NCI-H187 (cell line): ENCODE measurements at places on chromosomes 12 and 14.

GRCh38 chr14:64826333-64826732 lies 53.4 kb downstream of the SPTB start:
- no peak for DNase-seq

DNA sequence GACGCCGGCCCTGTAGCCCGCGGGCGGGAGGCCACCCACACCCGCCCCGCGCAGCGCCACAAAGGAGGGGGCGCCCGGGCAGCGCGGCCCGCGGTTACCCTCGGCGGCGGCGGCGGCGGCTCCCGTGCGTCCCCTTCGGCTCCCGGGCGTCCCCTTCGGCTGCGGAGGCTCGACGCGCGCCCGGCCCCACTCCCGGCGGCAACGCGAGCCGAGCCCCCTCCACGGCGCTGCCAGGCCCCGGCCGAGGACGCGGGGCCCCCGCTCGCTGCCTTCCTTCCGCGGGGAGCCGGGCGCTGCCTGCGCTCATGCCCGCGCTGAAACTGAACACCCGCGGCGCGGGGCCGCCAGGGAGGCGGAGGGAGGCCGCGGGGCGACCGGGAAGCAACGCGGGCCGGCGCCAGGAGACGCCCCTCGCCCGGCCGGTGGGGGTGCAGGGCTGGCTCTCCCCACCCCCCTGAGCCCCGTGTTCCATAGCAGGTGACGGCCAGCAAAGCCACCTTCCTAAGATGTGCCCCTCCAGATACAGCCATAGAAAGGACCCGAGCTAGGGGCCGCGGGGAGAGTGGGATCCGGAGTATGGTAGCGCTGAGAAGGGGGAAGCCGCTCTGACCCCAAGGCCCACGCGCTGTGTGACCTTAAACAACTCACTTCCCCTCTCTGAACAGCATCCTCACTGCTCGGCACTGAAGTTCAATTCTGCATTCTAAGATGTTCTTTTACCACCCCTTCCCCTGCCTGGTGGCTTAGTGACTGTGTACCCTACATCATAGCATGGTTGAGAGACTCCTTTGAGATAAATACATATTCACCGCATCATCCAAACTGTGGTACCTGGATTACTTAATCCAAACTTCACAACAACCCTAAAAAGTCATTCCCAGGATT lies 42.8 kb downstream of the KDM2B start:
- DNase-seq: no peak

DNA sequence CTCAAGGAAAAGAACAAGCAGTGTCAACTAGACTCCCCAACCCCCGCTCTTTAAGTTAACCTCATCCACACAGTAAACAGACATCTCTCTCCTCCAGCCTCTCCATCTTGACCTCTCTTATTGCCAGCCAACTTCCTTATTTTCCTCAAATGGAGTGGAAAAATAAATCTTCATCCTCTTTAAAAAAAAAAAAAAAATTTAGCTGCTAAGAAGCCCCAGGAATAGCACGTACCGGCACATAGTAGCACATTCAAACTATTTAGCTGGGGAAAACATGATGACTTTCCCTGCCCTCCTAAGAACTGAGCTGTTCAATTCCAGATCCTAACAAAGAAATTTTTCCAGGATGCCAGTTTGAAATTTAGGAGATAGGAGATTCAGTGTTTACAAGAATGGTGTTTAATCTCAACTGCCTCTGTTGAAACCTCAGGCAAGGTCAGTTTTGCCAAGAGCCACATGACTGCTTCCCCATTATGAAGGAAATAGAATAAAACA lies 90.8 kb downstream of the EPS8 start:
- DNase-seq: no peak

DNA sequence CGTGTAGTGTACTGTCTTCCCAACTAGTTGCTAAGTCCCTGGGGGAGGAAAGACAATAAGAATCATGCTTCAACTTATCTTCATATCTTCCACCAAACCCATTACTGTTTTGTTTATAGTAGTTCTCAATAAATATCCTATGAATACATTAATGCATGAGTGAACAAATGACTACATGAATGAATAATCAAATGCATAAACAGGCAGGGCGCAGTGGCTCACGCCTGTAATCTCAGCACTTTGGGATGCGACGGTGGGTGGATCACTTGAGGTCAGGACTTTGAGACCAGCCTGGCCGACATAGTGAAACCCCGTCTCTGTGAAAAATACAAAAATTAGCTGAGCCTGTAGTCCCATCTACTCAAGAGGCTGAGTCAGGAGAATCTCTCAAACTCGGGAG lies 32.1 kb upstream of the NR2C1 start:
- DNase-seq: no peak

GRCh38 chr14:95463171-95463901 lies 53.1 kb downstream of the SYNE3 start:
- DNase-seq: no peak

GRCh38 chr12:33825442-33825841 lies 196.9 kb upstream of the ALG10 start:
- DNase-seq: no peak

DNA sequence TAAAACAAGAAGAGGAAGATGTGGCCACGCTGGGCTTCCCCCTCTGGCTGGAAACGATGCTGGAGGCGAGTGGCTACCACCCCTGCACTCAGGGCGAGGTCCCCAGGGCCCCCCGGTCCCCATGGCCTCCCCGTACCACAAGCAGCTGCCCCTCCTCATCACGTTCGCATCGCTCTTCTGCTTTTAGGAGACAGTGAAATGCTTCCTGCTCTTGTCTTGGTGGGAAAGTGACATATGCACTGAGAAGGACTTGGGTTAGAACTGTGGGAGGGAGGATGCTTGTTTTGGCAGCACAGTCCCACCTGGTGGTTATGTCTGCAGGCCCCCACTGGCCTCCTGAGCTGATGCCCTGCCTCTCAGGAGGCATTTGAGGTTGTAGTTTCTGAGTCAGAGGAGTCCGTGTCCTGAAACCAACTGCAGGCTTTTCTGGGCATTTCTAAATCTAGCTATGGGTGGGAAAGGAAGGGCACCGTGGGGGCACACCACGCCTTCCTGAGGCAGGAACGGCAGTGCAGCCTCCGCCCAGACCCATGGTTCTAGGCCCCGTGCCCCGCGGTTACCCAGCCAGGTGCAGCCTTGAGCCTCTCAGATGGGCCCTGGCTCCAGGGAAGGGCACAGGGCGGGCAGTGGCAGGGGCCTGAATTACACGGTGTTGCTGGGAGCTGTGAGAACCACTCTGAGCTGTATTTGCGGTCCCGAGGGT lies 139.3 kb downstream of the ADGRD1 start:
- no peak for DNase-seq

- DNase-seq: no peak
These were observed 67.2 kb downstream of the KDM2B start for GRCh38 chr12:121513464-121514183.

- no peak for DNase-seq
These were observed 40.9 kb downstream of the INTS13 start for GRCh38 chr12:26896913-26897312.

DNA sequence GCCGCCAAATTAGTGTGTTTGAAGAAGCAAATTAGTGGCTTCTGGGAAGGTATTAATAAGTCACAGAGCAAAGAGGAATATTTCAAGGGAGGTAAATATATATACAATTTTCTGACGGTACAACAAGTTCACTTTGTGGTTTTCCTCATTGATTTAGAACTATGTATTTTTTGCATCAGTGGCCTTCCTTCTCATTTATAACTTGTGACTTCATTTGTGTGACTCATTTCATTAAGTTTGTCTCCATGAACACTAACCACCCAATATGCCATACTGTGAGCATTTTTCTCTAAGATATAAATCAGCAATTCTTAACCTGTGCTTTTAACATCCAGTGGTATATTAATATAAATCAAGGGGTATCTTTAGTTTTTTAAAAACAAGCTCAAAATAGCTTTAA lies 29.3 kb upstream of the ARHGAP5 start:
- DNase-seq: no peak

GRCh38 chr14:25322784-25323183 lies 272.8 kb upstream of the STXBP6 start:
- no peak for DNase-seq

GRCh38 chr12:114895827-114896226 lies 211.9 kb upstream of the TBX3 start:
- DNase-seq: no peak

- no peak for DNase-seq
These were observed 8.9 kb upstream of the ACVR1B start for GRCh38 chr12:51942501-51943000.

DNA sequence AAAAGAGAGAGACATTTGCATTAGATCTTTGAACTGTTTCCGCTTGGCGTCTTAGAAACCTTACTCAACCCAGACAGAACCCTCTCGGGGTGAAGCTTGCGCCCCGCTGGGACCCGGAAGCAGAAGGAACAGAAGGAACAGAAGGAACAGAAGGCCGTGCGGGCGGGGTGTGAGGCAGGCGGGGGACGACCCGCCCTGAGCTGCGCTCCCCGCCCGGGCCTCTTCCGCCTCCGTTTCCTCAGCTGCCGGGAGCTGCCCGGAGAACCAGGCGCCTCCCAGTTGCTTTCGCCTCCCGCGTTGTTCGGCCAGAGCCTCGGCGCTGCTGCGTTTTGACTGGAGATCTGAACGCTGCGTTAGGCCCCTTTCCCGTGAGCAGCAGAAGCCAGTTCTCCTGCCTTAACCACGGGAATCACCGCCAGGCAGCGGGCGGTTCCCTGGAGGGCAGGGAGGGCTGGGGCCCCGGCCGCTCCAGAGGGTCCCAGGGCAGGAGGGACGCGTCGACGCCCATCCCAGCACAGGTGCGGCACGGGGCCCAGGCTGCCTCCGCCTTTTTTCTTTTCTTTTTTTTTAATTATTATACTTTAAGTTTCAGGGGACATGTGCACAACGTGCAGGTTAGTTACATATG lies 19.3 kb upstream of the MMP17 start:
- no peak for DNase-seq

DNA sequence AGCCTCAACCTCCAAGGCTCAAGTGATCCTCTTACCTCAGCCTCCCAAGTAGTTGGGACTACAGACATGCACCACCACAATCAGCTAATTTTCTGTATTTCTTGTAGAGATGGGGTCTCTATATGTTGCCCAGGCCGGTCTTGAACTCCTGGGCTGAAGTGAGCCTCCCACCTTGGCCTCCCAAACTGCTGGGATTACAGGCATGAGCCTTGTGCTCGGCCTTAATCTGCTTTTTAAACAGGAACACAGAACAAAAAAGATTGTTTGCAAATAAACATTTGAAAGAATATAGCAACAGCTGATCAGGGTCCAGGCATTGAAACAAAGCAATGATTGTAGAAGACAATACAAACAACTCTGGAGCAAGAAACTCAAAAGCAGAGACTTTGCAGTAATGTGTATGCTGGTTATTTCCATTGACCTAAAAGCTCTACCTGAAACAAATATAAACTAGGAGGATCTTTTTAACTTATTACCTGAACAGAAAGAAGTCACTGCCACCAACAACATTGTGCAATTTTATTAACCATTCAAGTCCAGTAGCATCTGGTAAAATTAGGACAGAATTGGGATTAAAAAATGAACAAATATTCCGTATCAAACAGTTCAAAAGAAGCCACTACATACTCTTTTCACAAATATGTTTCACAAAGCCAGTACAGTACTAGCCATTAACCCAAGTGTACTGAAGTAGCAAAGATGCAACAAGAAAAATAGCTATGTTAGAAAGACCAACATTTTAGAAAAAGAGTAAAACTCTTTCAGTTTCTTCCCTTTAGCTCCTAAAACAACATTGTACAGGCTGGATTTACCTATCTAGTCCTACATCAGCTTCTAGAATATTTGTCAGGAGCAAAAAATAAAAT lies 14.2 kb downstream of the AMN1 start:
- no peak for DNase-seq

GRCh38 chr12:120013659-120014380 lies 24.8 kb downstream of the BICDL1 start:
- no peak for DNase-seq

- no peak for DNase-seq
These were observed 2.1 kb downstream of the ATP2B1 start for GRCh38 chr12:89706551-89706950.

DNA sequence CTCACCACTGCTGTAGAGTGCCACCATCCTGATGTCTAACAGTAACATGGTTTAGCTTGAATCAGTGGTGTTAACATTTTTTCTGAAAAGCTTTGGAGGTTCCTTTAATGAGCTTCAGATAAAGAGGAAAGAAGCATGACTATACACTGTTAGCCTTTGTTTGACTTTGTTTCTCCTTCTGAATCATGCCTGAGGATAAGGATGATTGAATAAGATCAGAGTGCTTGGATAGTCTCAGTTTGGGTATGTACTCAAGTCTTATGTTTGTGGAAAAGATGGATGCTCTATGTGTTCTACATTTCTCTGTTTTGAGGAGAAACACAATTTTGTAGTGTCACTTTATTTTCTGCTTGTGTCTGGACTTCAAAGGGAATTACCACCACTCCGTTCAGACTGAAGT lies 42.0 kb downstream of the GPATCH2L start:
- DNase-seq: no peak

DNA sequence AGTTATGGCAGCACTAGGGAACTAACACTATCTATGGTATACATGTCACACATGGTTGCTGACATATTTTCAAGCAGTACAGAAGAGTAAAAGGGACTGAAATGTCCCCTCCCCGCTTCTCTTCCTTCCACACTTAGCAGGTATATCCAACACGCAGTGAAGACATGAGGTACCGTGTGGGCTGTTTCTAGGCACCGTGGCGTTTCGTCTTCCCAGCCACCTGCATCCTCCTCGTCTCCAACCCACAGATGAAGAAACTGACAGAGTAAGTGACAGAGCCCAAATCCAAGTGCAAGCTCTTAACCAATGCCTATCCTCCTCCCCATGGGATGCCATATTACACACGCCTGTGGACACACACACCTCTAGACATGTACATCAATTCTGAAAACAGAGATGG lies 32.4 kb downstream of the SLC8B1 start:
- no peak for DNase-seq

DNA sequence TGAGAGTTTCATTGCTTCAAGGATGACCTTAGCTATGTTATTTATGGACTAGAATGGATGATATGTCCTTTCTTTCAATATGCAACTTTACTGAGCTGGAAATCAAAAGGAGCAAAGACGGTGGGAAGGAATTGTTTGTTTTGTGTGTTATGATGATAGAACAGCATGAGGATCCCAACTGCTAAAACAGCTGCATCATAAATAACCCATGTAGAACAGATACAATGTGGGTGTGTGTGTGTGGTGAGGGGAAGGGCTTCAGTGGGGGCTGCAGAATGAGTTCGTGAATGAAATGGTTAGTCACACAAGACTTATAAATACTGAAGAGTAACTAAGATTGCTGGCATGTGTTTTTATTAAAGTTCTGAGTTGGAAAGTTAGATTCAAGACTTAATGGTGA lies 80.1 kb downstream of the DACT1 start:
- no peak for DNase-seq

DNA sequence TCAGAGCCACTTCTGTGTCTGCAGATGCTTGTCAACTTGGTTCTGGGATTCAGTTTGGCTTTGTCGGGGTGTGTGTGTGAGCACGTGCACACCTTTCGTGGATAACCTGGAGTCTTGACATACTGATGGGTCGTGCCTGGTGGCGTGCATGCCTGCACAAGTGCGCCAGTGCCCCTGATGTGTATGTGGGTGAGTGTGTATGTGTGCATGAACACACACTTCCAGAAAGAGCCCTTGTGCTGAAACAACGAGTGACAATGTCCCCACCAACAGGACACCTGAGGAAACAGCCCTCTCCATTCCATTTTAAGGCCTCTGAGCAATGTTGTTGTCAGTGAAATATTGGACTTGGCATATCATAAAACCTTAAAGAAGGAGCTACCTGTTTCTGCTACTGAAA lies 53.9 kb downstream of the SMUG1 start:
- DNase-seq: no peak

- DNase-seq: no peak
These were observed 736.4 kb downstream of the NOVA1 start for GRCh38 chr14:25861406-25861805.
